Stimulated activated CD4-positive, alpha-beta T cell treated with anti-CD3 and anti-CD28 coated beads, TNF-alpha, amount 100 ng/mL, for 24 hours (primary cell): ENCODE measurements at places on chromosomes 2 and 18.

GRCh38 chr2:238706163-238706562 lies 141.7 kb upstream of the TWIST2 start:
- DNase-seq, result no peak

DNA sequence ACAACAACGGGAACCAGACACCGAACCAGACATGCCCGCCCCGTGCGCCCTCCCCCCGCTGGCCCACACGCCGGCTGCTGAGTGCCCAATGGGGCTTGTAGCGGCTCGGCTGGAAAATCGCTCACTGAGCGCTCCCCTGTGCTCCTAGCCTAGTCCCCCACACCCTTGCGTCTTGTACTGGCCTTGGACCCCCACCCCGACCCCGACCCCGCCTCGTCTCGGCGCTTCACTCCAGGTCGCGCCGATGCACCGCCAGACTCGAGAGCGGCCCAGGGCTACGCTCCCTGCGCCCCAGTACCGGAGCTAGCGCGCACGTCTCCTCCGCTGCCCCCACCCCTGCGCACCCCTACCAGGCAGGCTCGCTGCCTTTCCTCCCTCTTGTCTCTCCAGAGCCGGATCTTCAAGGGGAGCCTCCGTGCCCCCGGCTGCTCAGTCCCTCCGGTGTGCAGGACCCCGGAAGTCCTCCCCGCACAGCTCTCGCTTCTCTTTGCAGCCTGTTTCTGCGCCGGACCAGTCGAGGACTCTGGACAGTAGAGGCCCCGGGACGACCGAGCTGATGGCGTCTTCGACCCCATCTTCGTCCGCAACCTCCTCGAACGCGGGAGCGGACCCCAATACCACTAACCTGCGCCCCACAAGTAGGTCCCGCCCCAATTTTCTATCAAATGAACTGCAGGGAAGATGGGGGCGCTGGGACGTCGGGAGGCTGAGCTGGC lies 1.5 kb downstream of the GAD1 start:
- DNase-seq, result no peak

- no peak for DNase-seq
Measured at GRCh38 chr2:9095690-9096089, 92.2 kb upstream of the MBOAT2 start.

GRCh38 chr2:174439323-174439722 lies 43.8 kb downstream of the SCRN3 start:
- no peak for DNase-seq

DNA sequence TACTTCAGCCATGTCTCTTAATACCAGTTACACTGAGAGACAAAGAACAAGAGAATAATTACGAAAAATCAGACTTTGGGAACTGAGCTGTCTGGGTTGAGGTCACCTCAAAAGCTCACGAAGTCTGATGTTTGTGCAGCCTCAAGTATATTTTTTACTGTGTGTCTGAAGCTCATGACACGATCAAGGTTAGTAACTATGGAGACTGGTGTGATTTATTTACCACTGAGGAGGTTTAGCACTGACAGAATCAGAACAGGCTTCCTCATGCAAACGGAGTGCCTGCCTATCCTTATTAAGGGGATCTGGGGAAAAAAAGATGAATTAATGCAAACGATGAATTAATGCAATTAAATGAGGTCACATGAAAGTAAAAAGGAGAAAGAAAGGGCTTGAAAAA lies 61.1 kb upstream of the RAPH1 start:
- DNase-seq, result no peak

DNA sequence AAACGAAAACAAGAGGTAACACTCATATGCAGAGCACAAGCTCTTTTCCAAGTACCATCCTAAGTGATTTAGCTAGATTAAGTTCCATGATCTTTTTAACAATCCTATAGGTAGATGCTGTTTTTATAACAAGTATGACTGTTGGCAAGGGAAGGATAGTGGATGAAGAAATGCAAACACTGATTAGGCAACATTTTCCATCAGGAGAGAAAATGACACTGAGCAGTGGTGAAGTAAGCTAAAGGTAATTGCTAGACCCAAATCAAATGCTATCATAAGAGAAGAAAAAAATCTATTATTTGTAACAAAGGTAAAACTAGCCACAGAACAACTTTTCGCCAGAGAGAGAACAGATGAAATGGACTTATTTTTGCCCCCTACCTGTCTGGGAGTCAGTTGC lies 34.3 kb upstream of the BARD1 start:
- no peak for DNase-seq

- DNase-seq, result no peak
Measured at GRCh38 chr2:105750735-105751134, 6.0 kb downstream of the NCK2 start.

GRCh38 chr18:54983041-54983686 lies 23.9 kb upstream of the CCDC68 start:
- no peak for DNase-seq

GRCh38 chr2:162369551-162369950 lies 25.6 kb downstream of the GCA start:
- DNase-seq, result no peak

- no peak for DNase-seq
Measured at GRCh38 chr2:59034106-59034505, 793.0 kb upstream of the FANCL start.

GRCh38 chr2:181399027-181399426 lies 58.2 kb upstream of the ITGA4 start:
- no peak for DNase-seq

- no peak for DNase-seq
Measured at GRCh38 chr2:71499691-71500090, 46.3 kb downstream of the DYSF start.

DNA sequence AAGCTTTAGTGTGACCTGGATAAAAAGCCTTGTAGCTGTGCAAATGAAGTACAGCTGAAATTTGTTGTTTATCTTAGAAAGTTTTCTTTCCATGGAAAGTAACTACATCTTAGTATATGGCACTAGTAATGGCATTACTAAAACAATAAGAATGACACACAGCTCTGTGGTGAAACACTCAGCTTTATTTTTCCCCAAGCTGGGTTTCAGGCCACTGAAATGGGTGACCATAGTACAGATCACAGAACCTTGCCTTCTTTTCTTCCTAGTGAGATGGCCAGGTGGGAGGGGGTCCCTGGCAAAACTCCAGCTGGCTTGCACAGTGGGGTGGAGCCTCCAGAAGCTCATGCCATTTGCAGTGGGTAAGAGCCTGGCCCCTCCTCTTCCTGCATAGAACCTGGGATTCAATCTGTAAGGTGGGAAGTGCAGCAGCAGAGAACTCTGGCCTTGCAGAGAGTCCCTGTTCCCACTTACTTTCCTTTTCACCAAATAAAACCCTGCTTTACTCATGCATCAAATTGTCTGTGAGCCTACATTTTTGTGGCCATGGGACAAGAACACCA lies 17.6 kb upstream of the GRP start:
- DNase-seq, result no peak

GRCh38 chr2:109341355-109342255 lies 212.6 kb downstream of the SH3RF3 start:
- no peak for DNase-seq

GRCh38 chr2:27078267-27079194 lies at the start of gene EMILIN1:
TSS of gene EMILIN1 (plus strand) at chr2:27078615. CDS start at chr2:27079066, 451 bp downstream.
- DNase-seq, result no peak

DNA sequence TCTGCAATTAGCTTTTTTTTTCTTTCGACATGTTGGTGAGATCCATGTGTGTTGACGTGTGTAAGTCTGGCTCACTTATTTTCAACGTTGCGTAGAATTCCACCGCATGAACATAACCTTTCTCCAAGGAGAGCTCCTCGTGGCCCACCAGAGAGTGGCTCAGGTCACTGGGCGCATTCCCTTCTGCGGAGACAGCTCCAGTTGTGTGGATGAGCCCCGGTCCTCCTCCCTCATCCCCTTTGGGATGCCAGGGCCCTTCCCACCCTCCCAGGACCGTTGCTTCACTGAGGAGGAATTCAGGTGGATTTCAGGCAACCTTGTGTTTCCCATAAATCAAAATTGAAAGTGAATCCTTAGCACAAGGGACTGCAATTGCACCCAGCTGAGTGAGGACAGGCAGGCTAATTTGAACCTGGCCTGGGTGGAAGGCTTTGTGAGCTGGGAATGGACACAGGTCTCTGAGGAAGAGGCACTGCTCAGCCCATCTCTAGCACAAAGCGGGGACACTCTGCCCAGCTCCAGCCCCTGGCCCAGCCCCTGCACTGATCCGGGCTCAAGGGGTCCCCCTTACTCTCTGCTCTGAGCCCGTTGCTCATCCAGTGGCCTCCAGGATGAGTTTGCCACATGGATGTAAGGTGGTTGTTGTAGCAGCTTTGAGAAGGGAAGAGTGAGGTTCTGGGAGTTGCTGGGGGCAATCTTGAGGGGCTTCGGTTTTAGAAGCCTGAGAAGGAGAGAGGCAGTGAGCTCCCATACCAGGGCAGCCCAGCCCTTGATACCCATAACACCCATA lies 57.8 kb upstream of the HAAO start:
- no peak for DNase-seq

DNA sequence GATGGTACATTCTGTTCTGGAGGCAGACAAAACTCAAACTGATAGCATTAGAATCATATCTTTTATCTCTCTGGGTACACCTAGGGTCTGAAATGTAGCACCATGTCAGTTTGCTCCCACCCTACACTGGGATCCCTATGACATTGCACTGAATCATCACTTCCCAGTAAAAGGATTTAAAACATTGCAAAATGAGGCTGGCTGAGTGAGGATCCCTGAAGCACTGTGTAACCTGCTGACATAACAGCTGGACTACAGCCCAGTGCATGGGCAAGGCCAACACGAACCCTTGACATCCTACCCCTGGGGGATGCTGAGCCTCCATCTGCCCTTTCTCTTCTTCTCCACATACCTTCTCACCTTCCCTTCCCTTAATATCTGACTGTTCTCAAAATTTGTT lies 253.2 kb downstream of the TTC32 start:
- DNase-seq, result no peak

DNA sequence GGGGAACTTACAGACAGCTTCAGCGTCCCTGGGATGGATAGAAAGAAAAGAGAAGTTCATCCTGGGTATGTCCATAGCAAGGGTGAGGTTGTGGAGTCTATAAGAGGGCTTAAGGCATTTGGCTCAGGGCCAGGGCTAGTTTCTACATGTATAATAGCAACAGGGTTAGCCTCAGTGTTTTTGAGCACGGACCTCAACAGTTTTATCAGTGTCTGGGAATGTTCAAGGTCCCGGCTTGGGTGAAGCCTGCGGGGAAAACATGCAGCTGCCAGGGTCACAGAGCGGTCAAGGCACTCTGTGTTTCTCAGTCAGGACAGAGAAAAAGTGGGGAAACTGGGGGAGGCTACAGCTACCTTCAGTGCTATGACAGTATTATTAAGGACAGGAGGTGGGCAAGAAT lies 427.7 kb upstream of the HS6ST1 start:
- DNase-seq, result no peak

DNA sequence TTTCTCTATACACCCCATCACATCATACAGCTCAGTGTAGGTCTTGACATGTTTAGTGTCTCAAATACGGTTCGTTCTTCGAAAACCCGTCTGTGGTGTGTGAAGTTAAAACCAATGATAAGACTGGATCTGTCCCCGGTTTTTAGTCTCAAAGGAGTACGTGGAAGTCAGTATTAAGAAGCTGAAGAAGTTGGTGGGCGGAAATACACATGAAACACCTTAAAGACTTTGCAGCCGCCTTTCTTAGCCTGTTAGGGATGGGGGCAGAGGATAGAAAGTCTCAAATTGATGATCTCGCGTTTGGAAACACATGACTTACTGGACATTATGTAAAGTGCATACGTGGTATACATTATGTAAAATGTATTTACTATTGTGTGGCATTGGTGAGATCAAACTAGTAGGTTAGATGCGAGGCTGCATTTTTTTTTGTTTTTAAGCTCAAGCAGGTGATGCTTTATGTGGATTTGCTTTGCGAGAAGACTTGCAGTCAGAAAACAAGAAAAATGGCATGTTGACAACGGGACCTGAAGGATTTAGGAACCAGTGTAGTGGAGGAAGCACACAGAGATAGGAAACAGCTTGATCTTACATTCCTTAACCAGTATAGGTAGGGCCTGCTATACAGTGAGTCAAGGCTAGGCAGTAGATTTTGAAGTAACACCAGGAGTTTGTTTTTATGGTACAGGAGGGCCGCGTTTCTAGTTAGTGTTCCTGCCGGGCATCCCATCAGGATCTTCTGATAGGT lies 1.2 kb downstream of the CNOT11 start:
- DNase-seq, result no peak

- no peak for DNase-seq
Measured at GRCh38 chr2:112493858-112494648, 12.1 kb downstream of the TTL start.

DNA sequence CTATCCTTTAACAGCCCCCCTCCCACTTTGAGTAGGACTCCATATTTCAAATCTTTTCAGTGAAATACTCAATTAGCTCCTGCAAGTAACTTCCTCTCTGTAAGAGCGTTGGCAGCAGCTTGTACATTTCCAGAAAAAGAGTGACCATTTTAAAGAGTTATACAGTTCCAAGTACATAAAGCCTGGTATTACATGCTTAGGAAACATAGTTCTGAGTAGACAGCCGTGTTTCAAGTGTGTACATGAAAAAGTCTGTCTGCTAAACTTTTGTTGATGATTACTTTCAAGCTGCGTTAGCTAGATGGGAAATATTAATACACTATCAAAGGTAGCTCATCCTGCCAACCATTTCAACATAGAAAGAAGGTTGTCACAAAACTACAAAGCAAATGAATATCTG lies 112.8 kb downstream of the ZNF521 start:
- DNase-seq, result no peak

GRCh38 chr2:38527338-38528007 lies 75.3 kb downstream of the HNRNPLL start:
- DNase-seq, result no peak

- DNase-seq, result no peak
Measured at GRCh38 chr18:69246027-69246426, 154.7 kb upstream of the DOK6 start.

- DNase-seq, result no peak
Measured at GRCh38 chr2:229174794-229175496, 96.1 kb downstream of the PID1 start.

- no peak for DNase-seq
Measured at GRCh38 chr18:3110034-3110752, 97.2 kb upstream of the LPIN2 start.
